ENCODE measurements at places on chromosomes 2 and 18.

DNA sequence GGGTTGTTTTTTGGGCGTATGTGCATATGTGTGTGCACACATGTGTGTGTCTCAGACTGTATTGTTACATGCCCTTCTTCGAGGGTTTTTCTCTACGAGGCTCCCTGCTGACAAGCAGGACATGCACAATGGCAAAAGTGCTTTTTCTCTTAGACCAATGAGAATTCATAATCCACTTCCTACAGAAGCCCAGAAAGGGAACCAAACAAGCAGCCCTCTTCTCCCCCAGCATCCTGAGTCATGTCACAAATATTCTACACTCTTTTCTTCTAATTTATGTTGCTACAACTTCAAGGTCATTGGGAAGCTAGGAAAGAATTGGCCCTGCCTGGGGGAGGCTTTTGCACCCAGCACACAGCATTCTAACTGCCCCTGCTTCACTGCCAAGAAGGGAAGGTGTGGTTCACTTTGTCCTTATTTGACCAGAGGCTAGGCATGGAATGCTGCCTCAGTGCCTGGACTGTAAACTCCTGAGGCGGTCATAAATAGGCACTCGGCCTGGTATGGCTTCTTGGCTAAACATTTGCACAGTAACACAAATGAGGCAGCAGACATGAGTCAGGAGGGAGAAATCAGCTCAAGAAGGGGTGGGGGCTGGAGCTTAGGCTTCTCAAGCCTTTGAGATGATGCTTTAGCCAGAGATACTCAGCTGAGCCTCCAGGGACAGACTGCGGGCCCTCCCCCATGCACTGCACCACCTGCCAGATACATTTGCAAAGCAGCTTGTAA is 92.7 kb upstream of the KLF7 start:
- no peak for DNase-seq

DNA sequence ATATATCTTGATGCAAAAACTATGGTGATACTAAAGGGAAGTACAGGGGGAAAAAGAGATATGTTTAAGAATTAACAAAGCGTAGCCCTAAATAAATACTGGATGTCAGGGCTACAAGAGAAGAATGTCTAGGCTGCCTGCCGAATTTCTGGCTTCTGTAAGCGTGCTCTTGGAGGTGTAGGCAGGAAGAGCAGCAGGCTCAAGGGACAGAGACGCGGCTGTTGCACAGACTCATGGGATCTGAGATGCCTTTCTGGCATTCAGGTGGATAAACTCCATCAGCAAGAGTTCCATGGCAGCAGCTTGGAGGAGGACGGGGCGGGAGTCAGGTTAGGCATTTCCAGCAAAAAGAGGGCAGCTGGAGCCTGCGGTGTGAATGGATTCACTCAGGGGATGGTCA is 123.2 kb upstream of the TWIST2 start:
- DNase-seq = no peak

- no peak for DNase-seq
Measured at GRCh38 chr2:67259556-67260342, 137.4 kb upstream of the ETAA1 start.

DNA sequence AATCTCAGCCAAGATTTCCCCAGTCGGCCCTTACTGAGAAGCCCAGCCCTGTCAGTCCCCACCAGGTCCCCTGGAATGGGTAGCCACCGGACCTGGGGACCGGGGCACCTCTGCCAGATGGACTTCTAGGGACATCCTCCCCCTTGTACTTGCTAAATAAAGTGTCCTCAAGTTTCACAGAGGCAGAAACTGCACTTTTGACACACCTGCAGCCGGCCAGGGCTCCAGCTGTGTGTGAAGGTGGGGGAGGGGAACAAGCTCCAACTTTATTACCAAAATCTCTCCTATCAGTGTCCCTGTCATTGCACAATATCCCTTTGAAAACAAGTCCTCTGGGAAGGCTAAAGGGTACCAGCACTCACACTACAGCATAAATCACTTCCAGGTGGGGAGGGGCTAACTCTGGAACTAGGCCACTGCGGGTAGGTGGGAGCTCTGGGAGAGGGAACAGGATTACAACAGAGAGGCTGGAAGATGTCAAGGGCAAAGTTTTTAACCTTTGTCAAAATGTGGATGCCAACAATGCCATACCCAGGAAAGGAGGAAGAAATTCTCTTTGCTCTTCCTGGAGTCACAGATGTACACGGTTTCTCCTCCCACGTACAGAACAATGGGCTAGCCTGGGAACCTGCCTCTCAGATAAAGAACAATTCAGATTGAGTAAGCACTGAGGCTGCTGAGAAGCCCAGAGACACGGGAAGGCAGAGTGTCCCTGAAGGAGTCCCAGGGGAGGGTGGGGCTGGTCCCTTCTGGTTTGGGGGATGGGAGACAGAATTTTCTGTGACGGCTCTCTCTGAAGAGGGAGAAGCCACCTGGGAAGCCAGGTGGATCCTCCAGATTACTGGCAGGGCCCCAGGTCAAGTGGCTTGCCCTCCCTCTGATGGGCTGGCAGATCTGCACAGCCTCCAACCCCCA is 11.0 kb downstream of the SDC1 start:
- no peak for DNase-seq

GRCh38 chr2:239944694-239945551 is 80.2 kb downstream of the NDUFA10 start:
- no peak for DNase-seq

DNA sequence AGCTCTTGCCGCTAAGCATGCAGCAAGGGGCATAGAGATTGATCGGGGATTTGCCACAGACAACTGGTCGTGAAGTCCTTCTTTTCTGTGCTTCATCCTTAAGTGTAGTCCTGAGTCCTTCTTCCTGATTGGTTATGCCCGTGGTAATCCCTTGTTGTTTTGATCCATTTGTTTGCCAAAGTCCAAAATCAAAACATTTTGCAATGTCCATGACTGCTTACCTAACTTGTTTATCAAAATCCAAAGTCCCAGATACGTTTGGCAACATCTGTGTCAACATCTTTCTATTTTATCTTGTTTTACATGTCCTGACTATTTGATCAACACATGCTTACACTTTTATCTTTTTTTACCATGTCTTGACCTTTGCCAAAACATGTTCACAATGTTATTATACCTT is 229.0 kb upstream of the ZNF804A start:
- DNase-seq = no peak

GRCh38 chr2:60522462-60522861 is 31.0 kb downstream of the BCL11A start:
- DNase-seq = no peak

DNA sequence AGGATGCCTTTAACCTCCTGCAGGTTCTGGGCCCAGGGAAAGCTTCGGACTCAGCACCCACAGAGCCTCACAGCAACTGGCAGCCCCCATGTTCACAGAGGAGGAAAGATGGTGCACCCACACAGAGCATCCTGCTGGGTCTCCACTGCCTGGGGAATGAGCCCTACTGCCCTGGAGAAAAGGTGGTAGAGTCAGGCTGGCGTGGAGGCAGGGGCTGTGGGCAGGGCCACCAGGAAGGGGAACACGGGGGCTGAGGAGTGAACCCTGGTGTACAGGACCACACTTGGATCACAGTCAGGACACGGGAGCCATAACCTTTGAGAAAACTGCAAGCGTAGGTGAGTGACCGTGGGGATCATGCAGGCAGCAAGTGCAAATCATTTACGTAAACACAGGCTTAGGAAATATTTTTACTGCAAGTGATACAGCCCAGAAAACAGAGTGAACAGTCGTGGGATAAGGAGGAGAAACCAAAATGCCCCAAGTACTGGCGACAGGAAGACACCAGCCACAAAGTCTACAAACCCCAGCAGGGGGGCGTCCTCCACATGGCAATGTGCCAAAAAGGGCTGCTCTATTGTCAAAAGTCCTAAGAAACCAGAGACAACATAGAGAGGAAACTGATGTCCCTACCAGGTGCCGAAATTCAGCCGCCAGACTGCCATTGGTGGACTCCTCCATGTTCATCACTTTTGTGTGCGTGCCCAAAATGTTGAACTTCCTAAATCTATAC is 27.6 kb downstream of the STAT1 start:
- DNase-seq = no peak

GRCh38 chr2:118224895-118225311 is 136.6 kb downstream of the INSIG2 start:
- no peak for DNase-seq

- DNase-seq = no peak
Measured at GRCh38 chr2:143796051-143796450, 666.8 kb downstream of the ARHGAP15 start.

DNA sequence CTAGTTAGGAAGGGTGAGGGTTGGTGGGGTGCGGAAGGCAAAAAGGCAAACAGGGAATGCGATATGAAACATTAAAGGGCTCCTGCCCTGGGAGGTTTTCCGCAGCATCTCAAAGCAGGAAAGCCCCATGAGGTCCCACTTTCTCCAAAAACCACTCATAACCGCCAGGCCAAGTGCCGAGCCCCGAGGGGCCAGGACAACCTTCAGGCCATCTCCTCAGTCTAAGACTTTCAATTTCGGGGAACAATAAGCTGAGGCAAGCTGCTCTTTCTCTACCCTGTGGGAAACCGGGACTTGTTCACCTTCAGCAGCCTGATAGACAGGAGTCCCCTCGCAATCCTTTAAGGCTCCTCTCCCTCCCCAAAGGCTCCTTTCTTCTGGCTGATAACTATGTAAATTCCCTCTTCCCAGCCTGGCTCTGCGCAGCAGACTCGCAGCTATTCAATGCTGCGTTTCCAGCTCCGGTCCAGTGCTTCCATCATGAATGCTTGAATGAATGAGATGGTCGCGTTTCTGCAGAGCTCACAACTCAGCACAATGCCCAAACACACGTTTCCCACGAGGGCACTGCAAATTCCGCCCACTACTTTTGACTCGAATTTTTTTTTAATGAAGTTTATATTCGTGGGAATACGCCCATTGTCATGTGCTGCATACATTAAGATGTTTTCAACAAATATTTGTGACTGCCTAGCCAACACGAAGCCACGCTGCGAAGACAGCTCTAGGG is 1.4 kb downstream of the LAMA1 start:
- no peak for DNase-seq

GRCh38 chr2:59266453-59266852 is 1025.3 kb upstream of the FANCL start:
- DNase-seq = no peak

- no peak for DNase-seq
Measured at GRCh38 chr2:188364033-188364630, 72.5 kb downstream of the GULP1 start.

DNA sequence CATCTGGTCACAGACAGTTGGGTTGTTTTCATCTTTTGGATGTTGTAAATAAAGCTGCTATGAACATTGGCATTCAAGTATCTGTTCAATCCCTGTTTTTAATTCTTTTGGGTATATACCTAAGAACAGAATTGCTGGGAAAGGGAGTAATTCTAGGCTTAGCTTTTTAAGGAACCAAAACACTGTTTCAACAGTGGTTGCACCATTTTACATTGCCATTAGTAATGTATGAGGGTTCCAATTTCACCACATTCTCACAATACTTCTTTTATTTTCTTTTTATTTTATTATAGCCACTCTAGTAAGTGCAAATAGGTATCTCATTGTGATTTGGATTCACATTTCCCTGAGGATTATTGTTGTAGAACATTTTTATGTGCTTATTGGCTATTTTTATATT is 108.9 kb upstream of the GLS start:
- no peak for DNase-seq

DNA sequence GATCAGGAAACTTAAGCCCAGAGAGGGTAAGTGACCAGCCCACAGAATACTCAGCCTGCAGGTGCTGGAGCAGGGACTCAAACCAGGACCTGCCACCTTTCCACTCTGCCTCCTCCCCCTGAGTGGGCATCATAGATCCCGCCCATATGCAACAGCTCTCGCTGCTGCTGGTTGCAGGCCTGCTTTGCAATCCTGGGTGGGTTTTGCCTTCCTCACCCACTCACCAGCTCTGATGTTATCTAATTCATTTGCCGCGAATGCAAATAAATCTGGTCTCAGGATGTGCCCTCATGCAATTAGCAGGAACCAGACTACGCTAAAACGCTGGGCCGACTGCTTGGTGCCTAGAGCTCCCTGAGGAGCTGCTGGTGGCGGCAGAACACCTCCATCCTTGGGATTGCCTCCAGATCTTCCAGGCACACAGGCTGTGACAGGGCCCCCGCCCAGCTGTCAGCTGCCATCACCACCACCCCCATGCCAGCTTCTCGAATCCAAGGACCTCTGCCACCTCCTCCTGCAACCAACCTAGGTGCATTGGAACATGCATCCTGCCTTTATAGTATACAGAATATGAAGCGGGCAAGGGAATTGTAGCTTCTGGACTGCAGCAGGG is 28.8 kb downstream of the CNGA3 start:
- no peak for DNase-seq

DNA sequence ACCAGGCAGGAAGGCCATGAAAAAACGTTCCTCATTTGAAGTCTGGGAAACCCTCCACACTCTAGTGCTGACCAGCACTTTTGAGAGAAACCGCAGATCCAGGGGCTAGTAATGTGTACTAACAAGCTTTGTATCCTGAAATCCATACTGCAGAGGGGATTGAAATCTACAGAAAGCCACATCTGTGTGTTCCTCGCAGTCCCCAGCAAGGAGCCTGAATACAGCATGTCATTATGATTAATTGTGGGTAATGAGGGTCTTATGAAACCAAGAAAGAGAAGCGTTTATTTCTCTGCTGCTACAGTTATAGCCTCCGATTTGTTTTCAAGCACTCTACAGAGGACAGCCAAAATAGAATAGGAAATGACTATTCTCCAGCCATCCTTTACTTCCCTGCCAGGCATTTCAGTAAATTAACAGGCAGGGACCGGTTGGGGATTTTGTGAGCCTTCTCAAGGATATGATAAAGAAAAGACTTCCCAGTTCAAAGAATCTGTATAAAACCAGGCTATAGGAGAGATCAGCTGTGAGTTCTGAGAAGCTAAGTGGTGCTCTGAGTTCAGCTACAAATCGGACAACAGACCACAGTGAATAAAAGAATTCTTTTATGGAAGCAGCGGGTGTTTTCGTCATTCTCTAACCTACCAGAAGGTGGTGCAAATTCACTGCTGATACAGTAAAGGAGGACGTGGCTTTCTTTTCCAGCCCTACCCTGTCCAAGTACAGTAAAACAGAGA is 133.4 kb downstream of the INSIG2 start:
- no peak for DNase-seq

GRCh38 chr18:57444301-57444759 is 9.2 kb downstream of the ONECUT2 start:
- no peak for DNase-seq

DNA sequence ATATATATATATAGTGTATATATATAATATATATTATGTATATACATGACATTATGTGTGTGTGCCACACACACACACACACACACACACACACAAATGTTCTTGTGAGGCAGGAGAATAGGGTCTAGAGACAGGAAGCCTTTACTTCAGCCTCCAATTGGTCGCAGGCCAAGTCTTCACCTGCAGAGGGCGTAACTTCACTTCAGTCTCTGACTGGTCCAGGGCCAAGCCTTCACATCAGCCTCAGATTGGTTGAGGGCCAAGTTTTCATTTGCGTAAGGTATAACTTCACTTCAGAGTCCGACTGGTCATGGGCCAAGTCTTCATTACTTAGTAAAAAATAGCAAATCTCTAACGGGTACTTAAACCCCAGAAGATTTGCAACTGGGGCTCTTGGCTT is 13.2 kb upstream of the SS18 start:
- DNase-seq = no peak

- no peak for DNase-seq
Measured at GRCh38 chr18:12741351-12741750, 38.5 kb downstream of the PSMG2 start.
